Activated CD4-positive, CD25-positive, alpha-beta regulatory T cell treated with anti-CD3 and anti-CD28 coated beads, Interleukin-2, amount 50 U/mL, for 72 hours (primary cell): ENCODE measurements at places on chromosomes 2 and 18.
A peak's percentile ranks its signal among the peaks of the same experiment; 100 is the strongest.

DNA sequence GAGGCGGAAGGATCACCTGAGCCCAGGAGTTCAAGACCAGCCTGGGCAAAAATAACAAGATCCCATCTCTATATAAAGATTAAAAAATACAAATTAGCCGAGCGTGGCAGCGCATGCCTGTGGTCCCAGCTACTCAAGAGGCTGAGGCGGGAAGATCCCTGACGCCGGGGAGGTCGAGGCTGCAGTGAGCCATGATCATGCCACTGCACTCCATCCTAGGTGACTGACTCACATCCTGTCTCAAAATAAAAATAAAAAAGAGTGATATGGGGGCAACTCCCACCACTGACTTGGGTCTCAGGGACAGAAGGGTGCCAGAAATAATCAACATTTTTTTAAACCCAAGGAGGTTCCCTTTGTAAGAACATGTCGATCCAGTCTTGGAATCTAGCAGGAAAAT is 37.6 kb downstream of the ZNF516 start:
- DNase-seq, result no peak

DNA sequence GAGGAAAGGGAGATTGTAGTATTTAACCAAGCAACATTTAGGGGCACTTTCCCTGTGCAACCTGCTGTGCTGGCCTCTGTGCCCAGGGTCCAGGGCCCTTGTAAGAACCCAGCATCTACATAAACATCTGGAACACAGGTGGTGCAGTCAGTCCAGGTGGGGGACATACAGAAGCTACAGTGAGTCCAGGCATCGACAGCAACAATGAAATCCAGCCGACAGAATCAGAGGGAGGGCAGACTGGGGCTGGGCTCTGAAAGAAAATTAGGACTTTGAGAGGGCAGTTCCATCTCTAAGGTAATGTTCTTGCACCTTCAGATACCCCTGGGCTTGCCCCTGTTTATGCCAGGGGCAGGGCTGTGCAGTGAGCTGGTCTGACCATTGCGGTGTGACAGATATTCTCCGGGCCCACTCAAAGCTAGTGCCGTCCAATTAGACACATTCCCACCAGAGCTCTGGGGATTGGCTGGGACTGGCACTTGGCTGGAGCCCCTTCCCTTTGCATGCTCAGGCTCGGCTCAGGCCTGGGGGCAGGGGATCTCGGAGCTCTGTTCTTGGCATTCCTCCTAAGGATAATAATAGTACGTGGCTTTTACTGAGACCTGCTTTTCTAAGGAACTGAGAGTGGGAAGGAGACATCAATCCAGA is 5.4 kb downstream of the LBH start:
- DNase-seq, result no peak

DNA sequence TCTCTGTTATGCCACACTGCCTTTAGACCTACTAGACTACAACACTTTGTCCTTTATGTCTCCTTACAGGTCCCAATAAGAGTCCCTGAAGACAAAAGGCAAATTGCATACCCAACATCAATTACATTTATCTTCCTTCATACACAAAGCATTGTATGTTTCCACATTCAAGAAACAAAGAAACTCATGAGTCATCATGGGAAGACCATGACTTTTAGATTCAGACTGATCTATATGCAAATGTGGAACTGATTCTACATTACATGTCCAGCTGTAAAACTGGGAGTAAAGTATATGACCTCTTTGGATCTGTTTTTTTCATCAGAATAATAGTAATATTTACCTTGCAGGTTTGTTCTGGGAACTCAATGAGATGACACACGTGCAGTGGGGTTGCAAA is 25.2 kb upstream of the HNMT start:
- no peak for DNase-seq

DNA sequence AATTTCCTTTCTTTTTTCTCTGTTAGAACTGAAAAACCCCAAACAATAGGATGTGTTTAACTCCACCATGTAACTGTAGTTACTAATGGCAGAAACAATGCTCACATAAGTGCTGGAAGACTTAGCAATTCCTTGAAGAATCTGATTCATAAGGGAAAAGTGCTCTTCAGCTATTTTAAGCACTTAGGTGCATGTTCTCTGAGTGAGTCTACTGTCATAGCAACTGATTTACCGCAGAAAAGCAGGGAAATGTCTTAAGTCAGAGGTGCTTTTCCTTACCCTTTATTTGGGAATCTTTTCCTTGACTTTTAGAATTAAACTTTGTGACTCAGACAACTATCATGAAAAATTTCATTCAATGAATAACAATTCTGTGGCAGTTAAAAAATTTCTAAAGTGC is 65.4 kb upstream of the NABP1 start:
- DNase-seq, result no peak

- no peak for DNase-seq
Measured at GRCh38 chr2:204274991-204275390, 270.3 kb upstream of the PARD3B start.

DNA sequence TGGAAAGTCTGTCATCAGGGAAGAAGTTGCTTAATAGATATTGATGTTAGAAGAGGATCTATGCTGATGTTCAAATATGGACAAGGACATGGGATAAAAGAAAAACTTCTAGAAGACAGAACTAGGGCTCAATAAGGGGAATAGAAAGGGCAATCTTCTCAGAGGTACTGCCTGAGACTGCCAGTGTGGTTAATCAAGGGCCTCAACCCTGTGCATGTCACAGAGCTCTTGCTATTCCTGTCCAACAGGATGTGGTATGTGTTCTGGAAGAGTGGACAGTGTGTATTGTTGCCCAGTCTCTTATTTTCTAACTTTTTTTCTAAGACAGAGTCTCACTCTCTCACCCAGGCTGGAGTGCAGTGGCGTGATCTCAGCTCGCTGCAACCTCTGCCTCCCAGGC is 27.8 kb upstream of the RNF125 start:
- no peak for DNase-seq

- DNase-seq, result no peak
Measured at GRCh38 chr18:25067275-25068025, 284.5 kb downstream of the ZNF521 start.

DNA sequence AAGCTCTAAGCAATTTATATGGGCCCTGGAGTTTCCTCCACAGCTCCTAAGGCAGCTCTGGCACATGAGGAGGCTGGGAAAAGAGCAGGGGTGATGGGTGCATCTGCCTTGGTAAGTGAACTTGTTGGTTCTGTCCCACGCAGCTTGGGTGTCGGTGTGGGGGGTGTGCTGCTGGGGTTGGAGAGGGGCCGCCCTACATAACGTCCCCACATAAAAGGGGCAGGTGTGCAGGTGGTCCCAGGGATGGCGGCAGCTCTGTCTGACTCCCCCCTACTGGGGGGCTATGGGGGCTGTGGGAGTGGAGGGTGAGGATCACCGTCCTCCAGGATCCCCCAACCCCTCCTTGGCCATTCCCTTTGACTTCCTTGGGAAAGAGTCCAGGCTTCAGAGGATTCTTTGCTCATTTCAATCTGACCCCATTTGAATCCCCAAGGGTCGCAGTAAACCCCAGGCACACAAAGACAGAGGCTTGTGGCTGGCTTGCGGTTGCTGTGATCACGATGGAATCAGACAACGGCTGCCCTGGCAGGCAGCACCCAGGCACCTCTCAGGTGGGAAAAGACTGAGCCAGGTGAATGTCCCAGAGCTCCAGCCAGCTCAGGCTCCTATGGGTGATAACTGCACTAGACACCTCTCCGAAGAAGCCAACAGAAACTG is 34.5 kb upstream of the CD8A start:
- DNase-seq, result no peak

DNA sequence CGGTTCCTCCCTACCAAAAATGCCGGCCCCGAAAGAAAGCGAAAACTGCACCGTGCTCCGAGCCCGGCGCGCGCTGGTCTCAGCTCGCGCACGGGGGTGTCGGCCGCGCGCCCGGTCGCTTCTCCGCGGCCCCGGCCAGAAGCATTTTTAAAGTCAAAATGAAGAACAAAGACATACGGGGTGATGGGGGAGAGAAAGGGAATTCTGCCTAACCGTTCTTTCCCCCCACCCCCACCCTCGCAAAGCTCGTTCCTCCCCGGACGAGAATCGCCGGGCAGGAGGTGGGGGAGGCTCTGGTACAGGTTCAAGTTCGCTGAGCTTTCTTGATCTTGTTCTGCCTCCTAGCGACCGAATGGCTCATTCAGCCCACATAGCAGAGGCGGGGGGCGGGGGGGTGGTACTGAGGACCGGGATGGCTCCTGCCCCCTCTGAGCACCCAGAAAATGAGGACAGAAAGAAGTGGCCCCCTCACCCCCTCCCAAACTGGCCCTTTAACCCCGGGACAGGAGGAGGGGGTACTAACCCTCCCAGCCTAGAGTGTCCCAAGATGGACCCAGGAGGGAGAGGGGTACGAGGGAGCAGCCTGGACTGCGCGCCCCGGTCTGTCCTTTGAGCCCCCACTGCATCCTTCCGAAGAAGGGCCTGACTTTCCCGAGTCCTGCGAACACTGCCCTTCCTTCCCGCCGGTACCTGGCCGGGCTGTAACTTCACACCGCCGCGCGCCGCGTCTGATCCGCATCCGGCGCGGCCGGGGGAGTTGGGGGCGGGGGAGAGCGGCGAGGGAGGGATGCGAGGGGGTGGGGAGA is 3.1 kb downstream of the BCL11A start:
- DNase-seq, result peak; percentile 35

GRCh38 chr2:189086710-189087109 is 92.9 kb downstream of the COL5A2 start:
- no peak for DNase-seq

DNA sequence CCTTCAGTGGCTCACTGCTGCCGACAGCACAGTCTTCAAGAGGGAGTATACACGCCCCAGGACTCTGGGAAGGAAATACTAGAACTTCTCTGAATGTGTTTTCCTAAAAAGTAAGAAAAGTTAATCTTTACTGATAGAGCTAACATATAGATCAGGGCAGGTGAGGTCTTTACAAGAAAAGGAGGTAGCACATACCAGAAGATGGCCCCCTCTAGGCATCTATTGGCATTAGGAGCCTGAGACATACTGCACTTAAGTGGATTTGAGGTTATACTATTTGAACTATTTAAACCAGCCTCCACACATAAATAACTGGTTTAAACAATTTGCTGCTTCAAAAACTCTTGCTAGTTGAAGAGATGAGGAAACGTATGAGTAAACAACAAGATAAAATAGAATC is 406.1 kb downstream of the SETBP1 start:
- DNase-seq, result no peak

- DNase-seq, result no peak
Measured at GRCh38 chr2:146992466-146992865, 852.4 kb upstream of the ACVR2A start.

GRCh38 chr2:106011380-106011779 is 182.7 kb downstream of the UXS1 start:
- no peak for DNase-seq

- no peak for DNase-seq
Measured at GRCh38 chr2:33108483-33109443, 162.0 kb downstream of the LTBP1 start.

DNA sequence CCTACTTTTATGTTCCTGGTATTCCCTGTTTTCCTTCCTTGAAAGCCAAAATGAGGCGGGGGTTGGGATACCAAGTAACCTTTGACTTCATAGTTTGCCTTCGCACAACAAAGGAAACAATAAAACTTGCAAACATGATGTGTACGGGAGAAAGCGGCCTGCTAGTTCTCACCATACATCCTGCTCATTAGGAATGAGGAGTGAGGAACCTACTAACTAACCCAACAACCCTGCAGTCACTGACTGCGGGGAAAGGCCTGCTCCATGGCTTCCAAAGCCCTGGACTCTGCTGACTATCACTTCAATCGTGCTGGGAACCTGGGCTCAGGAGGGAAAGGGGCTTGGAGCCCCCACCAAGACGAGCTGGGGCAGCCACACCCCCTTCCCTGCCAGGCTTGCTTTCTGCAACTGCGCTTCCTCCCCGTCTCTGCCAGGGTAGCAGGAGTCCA is 24.2 kb downstream of the RPL31 start:
- no peak for DNase-seq

DNA sequence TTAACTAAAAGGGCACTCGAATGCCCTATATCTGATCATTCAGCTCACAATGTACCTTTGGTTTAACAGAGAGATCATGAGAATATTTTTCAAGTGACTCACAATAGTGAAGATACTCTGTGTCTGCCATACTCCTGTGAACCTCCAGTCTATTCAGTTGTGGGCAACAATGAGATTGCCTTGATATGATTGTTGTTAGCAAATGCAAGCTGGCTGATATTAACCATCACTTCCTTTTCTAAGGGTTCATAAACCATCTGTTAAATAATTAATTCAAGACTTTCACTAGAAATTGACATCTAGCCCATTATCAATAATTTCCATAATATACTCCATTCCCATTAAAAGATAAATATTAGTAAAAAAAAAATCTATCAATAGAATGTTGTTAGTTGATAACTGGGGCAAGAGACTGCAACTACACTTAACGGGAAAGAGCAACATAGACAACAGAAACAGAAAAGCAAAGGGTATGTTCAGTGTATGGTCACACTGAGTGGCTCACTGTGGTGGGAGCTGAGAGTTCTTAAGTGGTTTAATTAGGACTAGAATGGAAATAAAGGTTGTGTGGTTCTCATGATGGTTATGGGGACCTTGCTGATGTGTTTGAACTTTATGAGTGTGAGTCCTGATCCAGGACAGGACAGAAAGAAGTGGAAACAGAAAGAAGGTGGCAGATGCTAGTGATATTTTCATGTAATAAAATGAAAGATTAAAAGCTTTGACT is 11.9 kb downstream of the IL18RAP start:
- DNase-seq, result no peak

- DNase-seq, result no peak
Measured at GRCh38 chr18:55283309-55283708, 304.7 kb downstream of the TCF4 start.

DNA sequence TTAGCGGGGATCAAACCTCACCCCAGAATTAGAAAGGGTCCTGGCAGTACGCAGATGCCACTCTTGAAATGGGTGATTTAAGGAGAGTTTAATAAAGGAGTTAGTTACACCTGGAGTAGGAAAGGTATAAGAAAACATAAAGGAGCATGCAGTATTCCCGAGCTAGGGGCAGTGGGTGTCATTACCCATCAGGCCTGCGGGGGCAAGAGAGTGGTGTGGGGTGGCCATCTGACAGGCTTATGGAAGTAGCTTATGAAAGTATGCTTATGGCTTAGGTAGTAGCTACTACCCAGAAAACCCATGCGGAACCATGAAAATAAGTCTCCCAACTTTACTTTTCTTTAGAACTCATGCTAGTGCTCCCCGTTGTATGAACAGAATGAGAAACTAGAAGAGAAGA is 568.9 kb upstream of the ACVR2A start:
- no peak for DNase-seq

DNA sequence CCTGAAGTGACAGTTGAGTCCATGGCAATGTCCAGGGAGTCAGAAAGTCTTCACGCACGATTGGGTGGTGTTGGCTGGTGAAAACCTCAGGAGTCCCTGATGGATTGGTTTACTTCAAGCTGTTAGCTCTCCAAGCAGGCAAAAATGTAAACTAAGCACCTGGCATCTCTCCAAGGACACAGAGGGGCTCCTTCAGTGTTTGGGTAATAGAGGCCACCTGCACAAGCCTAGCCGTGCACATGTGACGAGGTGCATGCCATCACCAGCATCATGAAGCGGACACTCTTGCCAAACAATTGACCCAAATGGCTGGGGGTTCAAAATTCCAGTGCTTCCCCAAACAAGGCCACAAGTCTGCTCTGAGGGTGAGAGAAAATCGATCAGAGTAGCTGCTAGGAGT is 104.7 kb upstream of the CD302 start:
- DNase-seq, result no peak

- no peak for DNase-seq
Measured at GRCh38 chr2:217842017-217842416, 160.8 kb downstream of the TNS1 start.
